ENCODE measurements at places on chromosomes 7 and 10.

DNA sequence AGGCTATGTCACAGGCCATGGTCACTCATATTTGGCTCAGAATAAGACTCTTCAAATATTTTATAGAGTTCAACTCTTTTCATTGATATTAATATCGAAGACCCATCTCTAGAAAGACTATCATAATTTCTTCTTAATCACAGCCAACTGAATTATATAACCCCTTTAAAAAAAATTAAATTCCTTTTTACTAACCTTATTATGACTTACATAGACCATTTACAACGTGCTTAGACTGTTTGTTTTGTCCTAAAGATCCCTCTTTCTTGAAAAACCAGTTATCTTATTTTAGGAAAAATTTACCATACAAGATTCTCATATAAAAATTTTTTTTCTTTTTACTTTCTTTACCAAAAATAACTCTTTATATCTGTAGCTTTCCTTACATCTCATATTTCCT lies 10.2 kb upstream of the TMEM254 start:
- no peak for DNase-seq

DNA sequence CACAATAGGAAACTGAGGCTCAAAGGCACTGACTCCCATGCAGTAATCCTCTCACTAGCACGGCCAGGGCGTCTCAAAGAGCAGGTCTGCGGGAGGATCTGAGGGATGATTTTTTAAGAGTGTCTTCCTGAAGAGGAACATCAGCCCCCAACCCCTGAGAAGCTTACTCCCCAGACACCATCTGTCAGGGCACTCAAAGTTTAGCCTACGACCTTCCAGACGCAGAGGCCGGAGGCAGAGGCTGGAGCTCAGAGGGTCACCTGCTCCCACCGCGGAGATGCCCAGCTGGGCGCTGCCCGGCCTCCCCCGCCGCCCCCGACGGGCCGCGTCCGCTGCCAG lies 1.7 kb downstream of the ZNF777 start:
- DNase-seq = no peak

DNA sequence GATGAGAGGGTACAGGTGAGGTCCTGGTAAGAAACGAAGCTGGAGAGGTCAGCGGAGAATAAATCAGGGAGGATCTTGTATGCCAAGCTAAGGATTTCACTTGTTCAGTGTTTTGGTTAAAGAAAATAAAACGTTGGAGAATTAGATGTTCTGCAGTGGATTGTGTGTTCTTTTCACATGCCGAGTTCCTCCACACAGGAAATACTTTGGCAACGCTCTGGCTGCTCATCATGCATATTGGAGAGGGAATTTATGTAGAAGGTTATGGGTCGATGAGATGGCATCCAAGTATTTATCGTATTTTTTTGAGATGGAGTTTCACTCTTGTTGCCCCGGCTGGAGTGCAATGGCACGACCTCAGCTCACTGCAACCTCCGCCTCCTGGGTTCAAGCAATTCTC lies 11.0 kb downstream of the RPS24 start:
- DNase-seq = no peak

DNA sequence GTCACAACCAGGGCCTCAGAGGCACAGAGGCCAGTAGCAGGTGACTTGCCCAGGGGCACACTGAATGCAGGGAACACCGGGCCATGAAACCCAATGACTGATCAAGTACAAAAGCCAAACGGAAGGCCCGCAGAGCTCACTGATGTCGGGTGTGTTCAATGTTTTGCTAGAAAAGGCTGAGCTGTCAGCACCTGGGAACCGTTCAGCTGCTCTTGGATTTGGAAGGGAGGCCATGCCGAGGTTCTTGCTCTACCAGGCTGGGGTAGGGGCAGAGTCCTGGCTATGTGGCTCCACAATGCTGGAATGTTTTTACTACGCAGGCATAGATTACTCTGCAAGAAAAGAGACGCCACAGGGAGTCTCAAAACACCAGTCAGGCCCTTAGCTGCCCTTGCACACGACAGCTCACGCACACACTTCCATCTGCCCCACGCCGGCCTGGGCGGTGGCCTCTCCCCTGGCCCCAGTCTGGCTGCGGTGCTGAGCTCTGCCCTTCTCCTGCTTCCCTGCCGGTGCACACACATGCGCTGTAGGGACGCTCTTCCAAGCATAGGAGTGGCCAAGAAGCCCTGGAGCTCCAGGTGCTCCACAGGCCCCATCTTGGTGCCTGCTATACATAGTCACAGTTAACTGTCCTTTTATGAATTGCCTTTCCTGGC lies 79.9 kb downstream of the ZRANB1 start:
- DNase-seq = no peak

- DNase-seq = no peak
These were observed 135.1 kb downstream of the ZMIZ1 start for GRCh38 chr10:79203833-79204232.

GRCh38 chr10:101062232-101063049 lies 652 bp downstream of the KAZALD1 start:
- no peak for DNase-seq

GRCh38 chr7:32150039-32150438 lies 79.8 kb upstream of the PDE1C start:
- DNase-seq = no peak

GRCh38 chr7:155269766-155270585 lies 27.7 kb upstream of the INSIG1 start:
- no peak for DNase-seq

DNA sequence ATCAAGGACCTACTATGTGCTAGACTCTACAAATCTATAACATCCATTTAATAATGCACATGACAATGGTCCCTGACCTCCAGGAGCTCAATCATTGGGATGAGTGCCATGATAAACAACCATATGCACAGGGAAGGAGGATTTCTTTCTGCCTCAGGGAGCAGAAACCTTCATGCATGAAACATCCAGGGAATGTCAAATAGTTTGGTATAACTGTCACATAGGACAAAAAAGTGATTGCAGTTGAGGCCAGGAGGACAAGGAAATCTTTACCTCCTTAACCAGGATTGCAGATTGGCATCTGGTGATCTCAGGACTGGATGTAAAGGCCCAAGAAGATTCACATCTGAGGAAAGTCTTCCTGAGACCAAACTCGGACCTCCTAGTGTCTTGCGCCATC lies 993.1 kb downstream of the KCNMA1 start:
- DNase-seq = no peak

DNA sequence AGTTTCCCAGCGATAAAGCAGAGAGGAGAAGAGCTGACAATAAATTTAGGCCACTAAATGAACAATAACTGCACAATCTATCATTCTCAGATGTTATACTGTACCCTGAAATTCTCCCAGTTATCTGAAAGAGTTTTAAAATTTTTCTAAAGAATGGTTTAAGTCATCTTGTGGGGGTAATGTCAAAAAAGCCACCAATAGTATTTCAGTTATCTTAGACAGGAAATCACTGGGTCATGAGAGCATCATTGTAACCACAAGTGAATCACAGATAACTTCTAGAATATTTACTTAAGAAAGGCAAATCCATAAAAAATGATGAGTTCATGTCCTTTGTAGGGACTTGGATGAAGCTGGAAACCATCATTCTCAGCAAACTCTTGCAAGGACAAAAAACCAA lies 147.1 kb downstream of the DNAJB9 start:
- no peak for DNase-seq

DNA sequence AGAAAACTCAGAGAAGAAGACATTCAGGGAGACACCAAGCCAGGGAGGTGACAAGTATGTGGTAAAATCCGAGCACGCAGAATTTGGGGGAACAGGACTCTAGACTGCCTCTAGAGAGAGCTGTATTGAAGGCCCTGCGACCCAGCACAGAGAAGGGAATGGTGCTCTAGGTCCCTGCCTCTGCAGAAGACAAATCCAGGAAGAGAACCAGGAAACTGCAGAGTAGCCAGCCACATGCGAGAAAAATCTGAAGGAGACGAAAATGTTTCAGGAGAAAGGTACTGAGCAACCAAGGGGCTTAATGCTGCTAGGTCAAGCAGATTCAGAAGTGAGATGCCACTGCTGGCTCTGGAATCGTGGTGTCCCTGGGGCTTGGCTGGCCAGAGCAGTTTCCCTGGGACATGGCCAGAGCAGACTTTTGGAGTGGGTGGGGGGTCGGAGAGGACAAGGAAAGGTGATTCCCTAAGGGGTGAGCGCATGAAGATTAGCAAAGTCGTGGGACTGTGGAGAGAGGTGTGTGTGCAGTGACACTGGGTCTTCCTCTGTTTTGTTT lies 158.0 kb upstream of the KLF6 start:
- DNase-seq = no peak

- no peak for DNase-seq
These were observed 158.4 kb upstream of the ZNF32 start for GRCh38 chr10:43806831-43807640.

DNA sequence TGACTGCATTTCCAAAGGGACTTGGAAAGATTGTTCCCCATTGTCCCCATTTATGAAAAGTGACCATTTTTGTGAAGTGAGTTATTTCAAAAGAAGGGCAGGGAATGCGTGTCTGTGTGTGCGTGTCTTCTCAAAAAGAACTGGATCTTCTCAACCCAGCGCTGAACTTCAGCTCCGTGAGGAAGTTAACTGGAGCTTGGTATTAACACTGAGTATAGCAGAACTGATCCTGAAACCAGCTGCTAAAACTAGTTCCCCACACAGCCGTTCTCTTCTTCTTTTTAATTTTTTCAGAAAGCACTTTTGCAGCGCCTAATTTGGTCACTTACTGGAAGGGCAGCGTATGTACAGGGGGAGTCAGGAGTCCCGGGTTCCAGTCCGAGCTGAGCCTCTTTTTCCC lies 45.8 kb upstream of the PLEKHA1 start:
- no peak for DNase-seq

DNA sequence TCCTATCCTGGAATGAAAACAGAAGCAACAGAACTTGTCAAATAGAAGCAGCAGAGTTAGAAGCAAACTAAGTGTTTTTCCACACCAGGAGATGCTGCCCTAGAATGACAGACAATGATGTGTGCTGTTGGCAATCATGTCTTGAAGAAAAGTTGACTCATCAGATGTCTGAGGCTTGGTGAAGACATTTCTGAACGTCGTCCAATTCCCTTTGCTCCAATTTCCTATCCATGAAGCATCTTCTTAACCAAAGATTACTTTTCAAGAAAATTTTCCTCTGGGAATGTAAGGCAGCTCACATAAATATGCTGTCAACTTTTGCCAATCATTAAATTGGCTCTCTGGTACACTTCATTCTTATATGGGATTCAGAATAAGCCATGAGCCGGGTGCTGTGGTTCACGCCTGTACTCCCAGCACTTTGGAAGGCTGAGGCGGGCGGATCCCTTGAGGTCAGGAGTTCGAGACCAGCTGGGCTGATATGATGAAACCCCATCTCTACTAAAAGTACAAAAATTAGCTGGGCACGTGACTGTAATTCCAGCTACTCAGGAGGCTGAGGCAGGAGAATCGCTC lies 34.6 kb downstream of the MALSU1 start:
- DNase-seq = no peak

GRCh38 chr10:118286051-118286838 lies 55.9 kb downstream of the FAM204A start:
- DNase-seq = no peak

- DNase-seq = no peak
These were observed 161.9 kb upstream of the WNT16 start for GRCh38 chr7:121166916-121167315.

DNA sequence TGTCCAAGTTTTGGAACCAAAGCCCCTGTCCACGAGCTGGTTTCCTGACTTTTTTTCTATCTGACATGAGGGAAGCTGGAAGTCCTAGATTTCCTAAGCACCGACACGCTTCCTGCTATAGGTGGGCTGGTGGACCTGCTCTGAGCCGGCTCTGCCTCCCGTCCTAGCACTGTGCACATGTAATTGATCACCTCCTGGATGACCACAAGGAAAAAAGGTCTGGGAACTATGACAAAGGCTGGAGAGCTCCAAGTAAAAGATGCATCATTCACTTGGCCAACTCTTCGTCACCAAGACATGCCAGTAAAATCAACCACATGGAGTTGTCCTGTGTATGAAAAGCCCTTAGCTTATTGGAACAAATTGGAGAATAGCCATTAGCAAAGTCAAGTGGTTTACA lies 104.8 kb downstream of the ITIH5 start:
- no peak for DNase-seq

DNA sequence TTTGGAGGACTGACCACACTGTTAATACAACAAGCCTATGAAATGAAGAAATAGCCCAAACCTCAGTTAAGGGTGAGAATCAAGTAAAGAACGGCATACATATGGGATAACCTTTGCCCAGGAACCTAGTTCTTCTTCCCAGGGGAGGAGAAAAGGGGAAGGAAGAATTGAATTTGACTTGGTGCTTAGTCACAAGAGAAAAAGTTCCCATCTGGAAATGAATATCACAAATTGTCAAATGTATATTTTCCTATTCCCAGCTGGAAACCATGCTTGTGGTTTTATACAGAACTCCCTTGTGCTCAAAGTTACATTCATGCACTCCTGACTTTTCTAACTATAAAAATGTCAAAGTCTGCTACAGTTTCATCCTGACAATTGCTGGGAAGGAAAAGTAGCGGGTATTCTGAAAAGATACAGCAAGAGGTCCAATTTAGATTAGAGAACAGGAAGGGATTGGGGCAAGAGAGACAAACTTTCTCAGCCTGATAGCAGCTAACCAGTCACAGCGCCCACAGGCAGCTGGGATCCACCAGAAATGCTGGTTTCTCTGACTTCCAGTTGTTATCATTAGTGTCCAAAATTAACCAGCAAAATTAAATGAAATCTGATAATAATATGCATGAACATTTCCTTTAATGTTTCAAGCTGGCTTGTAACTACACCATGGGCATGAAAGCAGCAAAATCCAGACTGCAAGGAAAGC lies 18.6 kb upstream of the GSAP start:
- no peak for DNase-seq

- DNase-seq = no peak
These were observed 45.4 kb downstream of the NKX6-2 start for GRCh38 chr10:132740588-132740987.

GRCh38 chr7:150586785-150587152 lies 19.6 kb downstream of the GIMAP4 start:
- no peak for DNase-seq

- no peak for DNase-seq
These were observed 8.4 kb downstream of the TRIM24 start for GRCh38 chr7:138468244-138469123.

DNA sequence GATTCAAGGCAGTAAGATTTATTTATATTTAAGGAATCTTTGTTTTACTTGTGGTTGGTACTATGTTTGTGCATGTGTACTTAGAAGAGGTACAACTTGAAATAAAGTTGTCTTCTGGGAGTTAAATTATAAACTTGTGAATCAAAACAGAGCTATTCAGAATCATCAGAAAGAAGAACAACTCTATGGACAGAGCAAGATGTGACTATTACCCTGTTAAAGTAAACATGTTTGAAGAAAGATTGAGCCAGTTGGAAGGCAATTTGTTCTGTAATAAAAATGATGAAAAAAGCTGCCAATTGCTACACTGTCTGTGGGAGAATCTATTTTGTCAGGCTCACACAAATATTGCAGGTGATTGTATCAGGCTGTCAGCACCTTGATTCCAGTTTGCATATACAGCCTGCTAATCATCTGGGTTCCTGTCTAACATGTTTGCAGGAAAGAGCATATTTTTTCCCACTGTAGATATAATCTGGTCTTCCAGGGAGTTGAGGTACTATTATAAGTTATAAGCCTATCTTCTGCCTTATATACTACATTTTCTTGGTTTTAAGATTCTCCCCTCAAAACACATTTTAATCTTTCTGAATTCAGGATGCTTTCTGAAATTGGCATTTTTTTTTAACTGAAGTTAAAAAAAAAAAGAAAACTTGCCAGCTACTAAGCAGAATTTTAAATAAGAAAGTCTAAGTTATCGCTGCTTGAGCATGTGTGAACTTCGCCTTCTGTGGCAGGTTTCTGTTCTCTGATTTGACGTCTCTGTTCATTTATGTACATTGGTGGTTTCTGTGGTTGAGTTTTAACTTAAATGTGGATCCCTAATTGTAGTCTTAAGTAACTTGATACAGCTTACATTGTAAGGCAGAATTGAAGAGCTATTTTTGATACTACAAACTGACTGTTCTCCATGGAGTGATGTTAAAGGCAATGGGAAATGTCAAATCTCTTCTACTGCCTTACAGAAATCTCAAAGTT lies 46.0 kb downstream of the ZNRF2 start:
- no peak for DNase-seq

Data from DMS 273 treated with DMSO at 0.1 percent for 48 hours (cell line).